ENCODE measurements at places on chromosomes 1 and 21.
A peak's percentile ranks its signal among the peaks of the same experiment; 100 is the strongest.

DNA sequence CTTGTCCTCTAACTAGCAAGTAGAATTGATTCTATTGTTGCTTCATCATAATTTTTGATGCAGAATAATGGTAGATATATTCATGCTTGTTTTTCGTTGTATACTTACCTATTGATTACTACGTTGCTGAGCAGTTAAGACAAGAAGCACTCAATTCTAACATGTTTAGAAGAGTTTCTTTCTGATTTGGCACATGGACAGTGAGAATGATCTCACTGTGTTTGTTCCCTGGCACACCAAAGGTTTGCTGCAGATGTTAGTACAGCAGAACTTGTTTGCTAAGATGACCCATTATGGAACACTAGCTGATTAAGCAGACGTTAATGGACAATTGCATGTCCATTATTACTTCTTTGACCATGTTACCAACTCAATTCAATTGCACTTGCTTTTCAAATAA lies 184.7 kb upstream of the SGIP1 start:
- no peak for DNase-seq

DNA sequence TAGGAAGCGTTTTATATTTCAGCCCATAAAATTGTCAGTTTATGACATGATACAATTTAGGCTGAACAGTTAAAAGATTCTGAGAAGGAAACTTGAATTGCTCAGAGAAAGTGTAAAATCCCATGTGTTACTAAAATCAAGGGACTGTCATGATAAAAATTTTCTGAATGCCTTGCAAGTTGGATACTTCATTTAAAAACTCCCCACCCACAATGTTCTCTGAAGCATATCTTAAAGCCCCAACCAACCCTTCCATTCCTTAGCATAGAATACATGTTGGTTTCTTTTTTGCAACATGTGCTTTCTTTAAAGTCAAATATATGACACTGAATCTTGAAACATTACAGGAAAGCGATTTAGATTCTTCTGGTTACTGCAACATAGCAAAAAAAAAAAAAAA lies 97.4 kb downstream of the MRPL39 start:
- no peak for DNase-seq

DNA sequence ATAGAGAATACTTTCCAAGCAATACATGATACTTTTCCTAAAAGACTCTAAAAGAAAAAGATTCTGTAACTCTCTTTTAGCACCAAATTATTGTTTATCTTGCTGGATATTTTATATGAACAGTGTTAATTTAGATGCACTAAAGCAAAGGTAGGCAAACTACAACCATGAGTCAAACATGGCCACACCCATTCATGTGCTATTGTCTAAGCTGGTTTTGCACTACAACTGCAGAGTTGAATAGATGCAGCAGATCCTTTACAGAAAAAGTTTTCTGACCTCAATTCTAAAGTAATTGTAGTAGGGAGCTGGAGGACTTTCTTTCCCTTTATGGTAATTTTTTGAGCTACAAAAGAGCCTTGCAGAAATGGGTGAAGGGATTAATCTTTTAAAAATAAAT lies 19.4 kb downstream of the BLZF1 start:
- no peak for DNase-seq

DNA sequence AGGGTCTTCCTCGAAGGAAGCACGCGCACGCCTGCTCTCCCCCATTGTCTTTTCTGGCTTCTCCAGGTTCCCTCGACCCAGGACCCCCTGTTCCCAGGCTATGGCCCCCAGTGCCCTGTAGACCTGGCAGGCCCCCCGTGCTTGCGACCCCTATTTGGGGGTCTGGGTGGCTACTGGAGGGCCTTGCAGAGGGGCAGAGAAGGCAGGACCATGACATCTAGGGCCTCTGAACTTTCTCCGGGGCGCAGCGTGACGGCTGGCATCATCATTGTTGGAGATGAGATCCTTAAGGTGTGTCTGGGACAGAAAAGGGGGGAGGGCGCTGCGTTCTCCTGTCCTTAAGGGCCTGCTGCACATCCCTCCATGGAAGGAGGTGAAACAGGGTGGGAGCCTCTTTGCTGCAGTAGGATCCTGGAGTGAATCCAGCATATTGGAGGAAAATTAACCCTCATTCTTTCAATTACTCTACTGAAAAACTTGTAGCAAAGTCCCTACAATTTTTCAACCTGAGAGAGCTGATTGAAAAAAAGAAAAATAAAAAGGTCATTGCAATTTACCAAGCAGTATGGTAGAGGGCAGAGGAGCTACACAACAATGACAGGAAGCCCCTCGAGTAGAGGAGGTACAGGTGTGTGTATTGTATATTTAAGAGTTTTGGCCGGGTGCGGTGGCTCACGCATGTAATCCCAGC lies 777 bp downstream of the FLAD1 start:
- peak; percentile 58 for DNase-seq

DNA sequence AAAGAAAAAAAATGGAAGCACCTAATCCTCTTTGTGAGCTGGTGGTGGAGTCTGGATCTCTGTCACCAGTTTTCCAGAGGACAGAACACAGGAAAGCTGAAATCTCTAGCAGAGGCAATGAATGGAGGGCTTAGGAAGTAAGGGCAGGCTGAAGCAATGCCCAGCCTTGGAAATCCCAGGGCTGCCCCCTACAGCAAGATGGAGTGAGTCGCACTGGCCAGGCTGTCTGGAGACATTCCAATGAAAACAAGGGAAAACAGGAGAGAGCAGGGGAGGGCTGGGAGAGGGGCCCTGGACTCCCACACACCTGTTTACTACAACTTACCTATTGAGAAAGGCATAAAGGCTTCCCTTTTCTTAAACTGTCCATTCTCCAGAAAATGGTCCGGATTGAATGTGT lies 25.9 kb downstream of the CYP2J2 start:
- no peak for DNase-seq

DNA sequence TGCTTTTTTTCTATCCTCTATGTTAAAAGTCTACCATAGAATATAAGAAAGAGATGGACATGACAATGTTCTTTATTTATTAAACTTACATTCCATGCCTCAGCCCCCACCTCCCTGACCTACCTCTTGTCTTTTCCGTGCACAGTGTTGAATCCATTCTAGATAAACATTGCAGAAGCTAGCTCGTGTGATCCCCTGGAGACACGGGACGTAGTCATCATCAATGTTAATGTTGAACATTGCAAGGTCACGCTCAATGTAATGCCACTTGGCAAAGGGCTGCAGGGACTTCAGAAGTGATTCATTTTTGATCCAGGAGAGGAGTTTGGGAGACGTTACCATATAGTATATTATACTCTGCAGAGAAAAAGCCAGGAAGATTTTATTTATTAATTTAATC lies 66.4 kb downstream of the NTPCR start:
- no peak for DNase-seq

DNA sequence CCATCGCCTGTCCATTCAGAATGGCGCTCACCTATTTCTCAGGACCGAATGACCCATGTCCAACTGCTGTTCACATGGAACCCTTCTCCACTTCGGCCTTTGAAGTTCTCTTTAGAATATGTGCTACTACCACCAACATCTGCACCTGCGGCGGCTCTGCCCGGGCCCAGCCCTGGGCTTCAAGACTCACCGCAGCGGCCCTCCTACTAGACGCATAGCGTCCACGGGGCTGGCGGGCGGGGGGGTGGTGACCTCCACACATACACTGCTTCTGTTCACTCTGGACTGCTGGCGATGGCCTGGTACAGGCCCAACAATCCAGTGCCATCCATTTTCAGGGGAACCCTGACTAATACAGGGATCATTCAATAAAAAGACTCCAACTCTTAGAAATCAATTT lies 394.2 kb downstream of the VAV3 start:
- DNase-seq, result no peak

DNA sequence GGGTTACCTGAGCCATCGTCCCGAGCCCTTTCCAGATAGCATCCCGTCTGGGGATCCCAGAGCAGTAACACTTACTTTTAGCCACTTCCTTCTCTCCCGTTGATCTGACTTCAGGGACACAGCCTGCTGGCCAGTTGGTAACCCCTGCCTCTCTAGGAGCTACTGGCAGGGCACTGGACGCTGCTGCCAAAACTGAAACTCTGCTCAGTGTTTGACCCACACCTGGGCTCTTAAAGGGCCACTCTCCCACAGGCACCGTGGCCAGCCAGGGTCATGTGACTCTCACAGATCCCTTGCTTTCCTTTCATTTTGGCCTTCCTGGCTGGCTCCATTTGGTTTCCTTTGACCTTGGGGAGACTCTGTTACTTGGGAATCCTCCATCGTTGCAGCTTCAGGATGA lies at the start of gene PIGR:
Gene PIGR, minus strand, starts transcription at position 206 of the 400 bp plus-strand sequence. CDS start 5,935 bp downstream, outside the sequence.
- no peak for DNase-seq

GRCh38 chr1:170592591-170593111 lies 60.7 kb downstream of the GORAB start:
- no peak for DNase-seq

DNA sequence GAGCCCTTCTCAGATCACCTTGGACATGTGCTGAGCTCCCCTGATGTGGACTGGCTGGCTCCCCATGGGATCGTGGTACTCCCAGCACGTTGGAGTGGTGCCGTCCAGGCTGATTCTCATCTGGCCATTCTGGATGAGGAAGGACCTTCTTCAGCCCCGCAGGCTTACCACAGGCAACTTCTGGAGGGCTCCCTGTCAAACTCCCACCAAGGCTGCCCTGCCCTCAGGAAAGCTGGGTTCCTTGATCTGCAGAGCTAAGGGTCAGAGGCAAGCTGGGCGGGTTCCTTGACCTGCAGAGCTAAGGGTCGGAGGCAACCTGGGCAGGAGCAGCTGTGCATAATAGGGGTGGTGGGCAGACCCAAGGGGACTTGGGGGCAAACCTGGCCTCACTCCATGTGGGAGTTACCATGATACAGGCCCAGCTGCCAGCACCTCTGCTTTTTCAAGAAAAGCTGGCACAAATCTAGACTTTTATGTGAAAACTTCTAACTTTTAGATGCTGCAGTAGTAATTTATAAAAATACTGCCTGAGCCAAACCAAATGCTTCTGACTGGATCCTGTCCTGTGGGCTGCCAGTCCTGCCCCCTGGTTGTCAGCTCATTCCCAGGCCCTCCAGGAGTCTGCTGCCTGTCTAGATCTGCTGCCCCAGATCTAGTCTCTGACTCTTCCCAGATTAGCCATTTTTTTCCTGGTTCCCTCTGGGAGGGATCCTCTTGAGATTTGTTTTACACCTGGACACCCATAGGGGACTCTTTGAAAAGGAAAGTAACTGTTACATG lies 5.6 kb upstream of the THEM5 start:
- DNase-seq, result no peak

- DNase-seq, result no peak
Measured at GRCh38 chr1:175188936-175189335, 3.6 kb downstream of the KIAA0040 start.

DNA sequence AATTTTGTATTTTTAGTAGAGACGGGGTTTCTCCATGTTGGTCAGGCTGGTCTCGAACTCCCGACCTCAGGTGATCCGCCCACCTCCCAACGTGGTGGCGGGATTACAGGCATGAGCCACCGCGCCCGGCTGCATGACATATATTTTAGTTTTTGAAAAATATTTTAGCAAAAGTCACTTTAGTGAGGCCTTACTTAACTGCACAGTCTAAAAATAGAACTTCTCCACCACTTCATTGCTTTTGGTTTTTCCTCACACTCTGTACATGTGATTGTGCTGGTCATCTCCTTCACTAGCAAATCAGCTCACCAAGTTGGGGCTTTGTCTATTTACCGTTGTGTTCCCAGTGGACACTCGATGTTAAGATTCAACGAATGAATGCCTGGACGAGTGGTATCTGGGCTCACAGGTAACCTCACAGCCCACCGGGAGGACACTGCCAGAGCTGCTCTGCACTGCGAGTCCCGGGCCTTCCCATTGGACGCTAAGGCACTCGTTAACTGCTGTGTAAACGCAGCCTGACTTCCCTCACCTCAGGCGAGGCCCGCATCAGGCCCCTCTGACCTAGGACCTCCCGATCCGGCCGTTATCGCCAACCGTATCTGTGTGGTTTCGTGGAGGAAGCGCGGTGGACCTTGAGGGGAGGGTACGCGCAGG lies 14.0 kb upstream of the ZNF692 start:
- DNase-seq, result no peak

DNA sequence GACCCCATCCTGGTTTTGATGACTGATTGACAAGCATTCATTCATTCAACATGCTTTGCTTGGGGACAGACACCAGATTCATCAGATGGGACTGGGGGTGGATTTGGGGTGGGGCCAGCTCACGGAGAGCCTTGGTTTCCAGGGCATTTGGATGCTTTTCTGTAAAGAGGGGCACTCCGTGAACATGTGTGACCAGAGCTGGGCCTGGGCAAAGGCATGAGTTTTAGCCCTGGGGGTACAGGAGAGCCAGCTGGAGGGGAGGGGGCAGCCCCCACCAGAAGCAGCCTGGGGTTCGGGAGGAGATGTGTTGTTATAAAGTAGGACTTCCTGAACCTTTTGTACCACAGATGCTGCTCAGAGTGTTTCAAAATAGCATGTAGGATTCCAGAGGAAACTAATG lies 99.7 kb downstream of the RIPK4 start:
- no peak for DNase-seq

- DNase-seq, result no peak
Measured at GRCh38 chr1:193631306-193631705, 444.9 kb upstream of the B3GALT2 start.

GRCh38 chr21:43372663-43373361 lies 54.1 kb downstream of the SIK1 start:
- DNase-seq, result peak; percentile 65

GRCh38 chr1:186974774-186975181 lies 146.0 kb downstream of the PLA2G4A start:
- no peak for DNase-seq

GRCh38 chr21:43639470-43640353 lies 19.6 kb downstream of the HSF2BP start:
- DNase-seq, result no peak

GRCh38 chr1:91684481-91685196 lies 184.0 kb downstream of the CDC7 start:
- DNase-seq, result no peak

DNA sequence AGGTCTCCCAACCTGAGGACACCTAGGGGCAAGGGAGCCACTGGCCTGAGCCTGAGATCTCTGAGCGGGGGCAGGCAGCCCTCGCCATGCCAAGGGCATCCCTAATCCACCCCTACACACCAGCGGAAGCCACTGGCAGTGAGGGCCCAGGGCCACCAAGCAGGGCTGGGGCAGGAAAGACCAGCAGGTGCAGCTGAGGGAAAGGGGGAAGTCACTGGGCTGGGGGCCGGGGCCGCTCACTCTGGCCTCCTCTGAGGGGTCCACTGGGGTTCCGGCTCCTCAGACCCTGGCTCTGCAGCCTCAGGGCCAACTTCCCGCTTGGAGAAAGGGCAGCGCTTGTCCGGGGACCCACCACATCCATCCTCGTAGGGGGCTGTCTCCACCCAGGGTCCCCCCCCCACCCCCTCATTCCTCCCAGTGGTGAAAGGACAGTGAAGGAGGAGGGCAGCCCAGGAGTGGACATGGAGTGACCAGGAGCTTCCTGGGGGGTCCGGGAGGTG lies 42.5 kb upstream of the ACTRT2 start:
- peak; percentile 77 for DNase-seq

- DNase-seq, result no peak
Measured at GRCh38 chr21:24112020-24112419, 1495.3 kb downstream of the MRPL39 start.

All from chondrocyte (in vitro differentiated cells).